Tibial nerve (tissue), 4 donors: ENCODE measurements at places on chromosomes 12 and 14. TPM values are rescaled to one million over a fixed set of nuclear protein-coding genes. Genes with fewer than 3 reads are reported as not detected.

DNA sequence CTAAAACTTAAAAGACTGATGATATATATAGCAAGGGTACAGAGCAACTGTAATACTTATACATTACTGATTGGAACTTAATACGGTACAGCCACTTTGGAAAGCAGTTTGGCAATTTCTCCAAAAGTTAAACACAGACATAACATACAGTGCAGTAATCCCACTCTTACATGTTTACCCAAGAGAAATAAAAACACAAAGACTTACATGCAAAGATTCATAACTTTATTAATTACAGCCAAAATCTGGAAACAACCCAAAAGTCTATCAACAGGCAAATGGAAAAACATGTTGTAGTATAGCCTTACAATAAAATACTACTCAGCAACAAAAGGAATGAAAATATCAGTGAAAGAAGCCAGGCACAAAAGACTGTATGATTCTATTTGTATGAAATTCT is 84.6 kb downstream of the GARIN6 start:
- H3K4me3 ChIP-seq, result no peak overlapping the region
- no peaks in the 10 kb centered on the region for H3K36me3 ChIP-seq
- no peak for DNase-seq

DNA sequence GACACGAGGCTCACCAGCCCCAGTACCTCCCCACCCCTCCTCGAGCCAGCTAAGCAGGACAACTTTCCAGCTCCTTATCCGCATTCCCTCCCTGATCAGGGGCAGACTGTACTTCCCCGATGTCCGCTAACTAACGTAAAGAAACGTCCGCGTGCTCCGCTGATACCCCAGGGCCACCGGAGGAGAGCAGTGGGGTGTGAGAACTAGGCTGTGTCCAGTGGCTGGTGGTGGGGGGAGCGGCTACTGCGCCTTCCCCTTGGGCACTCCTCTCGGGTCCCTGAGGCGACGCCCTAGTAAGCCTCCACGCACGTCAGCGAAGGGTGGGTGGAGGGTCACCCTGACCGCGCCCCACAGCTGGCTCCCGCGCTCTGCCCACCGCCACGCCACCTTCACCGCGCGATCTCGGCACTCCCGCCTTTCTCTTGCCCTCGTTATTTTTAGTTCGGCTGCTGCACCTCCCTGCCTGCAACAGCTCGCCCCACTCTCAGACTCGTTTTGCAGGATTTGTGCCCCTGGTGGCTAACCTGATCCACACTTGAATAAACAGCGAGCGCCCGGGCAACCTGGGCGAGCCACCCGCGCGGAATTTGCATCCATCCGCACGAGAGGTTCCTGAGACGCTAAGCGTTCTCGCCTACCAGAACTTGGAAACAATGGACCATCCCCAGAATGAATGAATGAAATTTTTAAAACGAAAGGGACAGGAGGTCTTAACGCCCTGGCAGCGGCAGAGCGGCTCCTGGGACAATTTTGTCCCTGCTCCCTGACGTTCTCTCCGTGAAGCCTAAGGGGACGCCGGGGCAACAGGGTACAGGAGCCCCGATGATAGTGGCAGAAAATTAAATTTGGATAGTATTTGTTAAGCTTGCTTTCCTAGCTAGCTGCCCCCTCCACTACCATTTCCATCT is 6.9 kb upstream of the BMP4 start:
- H3K36me3 ChIP-seq, result no peaks in the 10 kb centered on the region
- H3K27me3 ChIP-seq, result peaks cover 49% of the 10 kb centered on the region
- peaks cover 13% of the 10 kb centered on the region for H3K4me1 ChIP-seq
- H3K4me3 ChIP-seq, result peak overlapping the region; percentile 41
- H3K27ac ChIP-seq, result no peak overlapping the region

DNA sequence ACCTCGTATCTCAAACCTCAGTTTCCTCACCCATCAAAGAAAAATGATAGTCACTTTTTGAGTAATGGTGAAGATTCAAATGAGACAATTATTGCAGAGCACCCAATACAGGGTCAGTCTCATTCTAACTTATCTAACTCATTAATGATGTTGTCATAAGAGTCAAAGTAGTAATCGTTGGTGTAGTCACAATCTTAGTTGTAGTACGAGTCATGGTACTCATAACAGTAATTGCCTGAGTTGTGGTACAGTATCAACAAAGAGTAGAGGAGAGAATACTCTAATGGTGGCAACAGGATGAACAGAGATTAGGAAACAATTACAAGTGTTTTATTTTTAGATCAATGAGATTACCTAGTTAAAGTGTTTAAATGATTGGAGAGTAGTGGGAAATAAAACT is 93.6 kb upstream of the TMTC2 start:
- DNase-seq, result no peak
- no peak overlapping the region for H3K27ac ChIP-seq
- H3K4me1 ChIP-seq, result no peaks in the 10 kb centered on the region
- no peak overlapping the region for H3K4me3 ChIP-seq
- H3K36me3 ChIP-seq, result no peaks in the 10 kb centered on the region
- no peaks in the 10 kb centered on the region for H3K27me3 ChIP-seq

GRCh38 chr12:130876758-130877157 is 4.9 kb downstream of the RAN start:
- DNase-seq, result no peak
- peaks cover 22% of the 10 kb centered on the region for H3K36me3 ChIP-seq
- no peak overlapping the region for H3K4me3 ChIP-seq
- peaks cover 31% of the 10 kb centered on the region for H3K4me1 ChIP-seq
- H3K27me3 ChIP-seq, result no peaks in the 10 kb centered on the region

DNA sequence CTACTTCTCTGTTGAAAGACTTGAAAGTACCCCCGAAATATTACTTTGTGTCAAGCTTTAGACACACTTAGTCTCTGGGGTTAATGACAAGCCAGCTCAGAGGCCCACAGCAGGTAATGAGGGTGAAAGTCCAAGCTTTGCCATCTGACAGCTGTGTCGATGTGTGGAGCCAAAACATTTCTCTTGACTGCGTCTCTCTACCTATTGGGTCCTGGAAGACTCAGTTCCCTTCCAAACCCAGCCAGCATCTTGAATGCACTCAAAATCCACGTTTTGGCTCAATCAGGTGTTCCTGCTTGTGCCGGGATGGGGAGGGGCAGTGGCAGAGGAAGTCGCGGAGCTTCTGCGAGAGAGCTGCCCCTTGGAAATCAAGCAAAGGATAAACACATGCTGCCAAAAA is 3.2 kb downstream of the PLXNC1 start:
- H3K4me3 ChIP-seq, result no peak overlapping the region
- no peaks in the 10 kb centered on the region for H3K27me3 ChIP-seq
- no peak overlapping the region for H3K27ac ChIP-seq
- no peak for DNase-seq
- H3K36me3 ChIP-seq, result no peaks in the 10 kb centered on the region
- H3K4me1 ChIP-seq, result peaks cover 3% of the 10 kb centered on the region

- H3K27ac ChIP-seq, result no peak overlapping the region
- no peaks in the 10 kb centered on the region for H3K4me1 ChIP-seq
- H3K4me3 ChIP-seq, result no peak overlapping the region
- no peaks in the 10 kb centered on the region for H3K36me3 ChIP-seq
- DNase-seq, result no peak
Measured at GRCh38 chr14:87122166-87122565, 870.8 kb downstream of the GALC start.

- no peak overlapping the region for H3K4me3 ChIP-seq
- no peaks in the 10 kb centered on the region for H3K36me3 ChIP-seq
- H3K27ac ChIP-seq, result no peak overlapping the region
- no peaks in the 10 kb centered on the region for H3K27me3 ChIP-seq
- no peaks in the 10 kb centered on the region for H3K4me1 ChIP-seq
Measured at GRCh38 chr12:19200261-19200660, 70.7 kb downstream of the PLEKHA5 start.

DNA sequence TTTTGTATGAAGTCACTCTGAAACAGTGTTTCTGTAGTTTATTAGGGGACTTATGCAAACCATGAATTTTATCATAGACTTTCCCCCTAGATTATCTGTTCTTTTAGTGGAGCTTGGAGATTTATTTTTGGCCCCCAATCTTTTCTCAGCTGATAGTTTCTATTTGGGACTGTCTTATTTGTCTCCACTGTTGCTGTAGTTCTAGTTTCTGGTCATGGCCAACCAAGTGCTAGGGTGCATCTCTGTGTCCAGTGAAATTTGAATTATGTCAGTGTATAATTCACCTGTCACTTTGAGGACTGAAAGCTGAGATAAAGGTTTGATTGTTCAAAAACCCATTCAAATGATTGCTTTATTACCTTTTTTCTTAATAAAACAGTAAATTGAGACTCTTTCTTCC is 61.3 kb downstream of the KTN1 start:
- H3K27me3 ChIP-seq, result no peaks in the 10 kb centered on the region
- DNase-seq, result no peak
- no peak overlapping the region for H3K27ac ChIP-seq
- no peak overlapping the region for H3K4me3 ChIP-seq
- H3K36me3 ChIP-seq, result peaks cover 65% of the 10 kb centered on the region
- H3K4me1 ChIP-seq, result no peaks in the 10 kb centered on the region

DNA sequence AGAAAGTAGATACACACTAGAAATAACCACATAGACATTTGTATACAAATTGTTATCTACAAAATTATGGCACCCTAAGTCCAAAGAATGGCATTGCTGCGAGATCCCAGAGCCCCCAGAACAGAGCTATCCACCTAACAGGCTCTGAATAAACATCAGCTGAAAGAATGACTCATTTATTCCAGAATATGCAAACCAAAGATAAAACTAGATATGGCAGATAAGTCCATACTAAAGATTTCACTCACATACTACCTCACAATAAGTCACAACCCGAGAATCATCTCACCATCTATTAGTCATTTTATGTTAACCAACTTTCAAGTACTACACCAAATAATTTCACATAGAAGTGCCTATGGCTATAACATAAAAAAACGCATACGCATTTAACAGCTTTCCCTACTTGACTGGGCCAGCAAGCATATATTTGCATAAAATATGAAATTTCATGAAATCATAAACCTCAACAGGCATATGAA is 5.6 kb downstream of the CNIH1 start:
- H3K4me3 ChIP-seq, result no peak overlapping the region
- DNase-seq, result no peak
- no peaks in the 10 kb centered on the region for H3K27me3 ChIP-seq
- no peak overlapping the region for H3K27ac ChIP-seq

- H3K27me3 ChIP-seq, result no peaks in the 10 kb centered on the region
- no peak overlapping the region for H3K4me3 ChIP-seq
- DNase-seq, result no peak
- H3K36me3 ChIP-seq, result peaks cover 6% of the 10 kb centered on the region
- H3K27ac ChIP-seq, result peak overlapping the region; percentile 76
- peaks cover 7% of the 10 kb centered on the region for H3K4me1 ChIP-seq
Measured at GRCh38 chr12:10068644-10069043, 30.1 kb downstream of the CLEC1A start.

DNA sequence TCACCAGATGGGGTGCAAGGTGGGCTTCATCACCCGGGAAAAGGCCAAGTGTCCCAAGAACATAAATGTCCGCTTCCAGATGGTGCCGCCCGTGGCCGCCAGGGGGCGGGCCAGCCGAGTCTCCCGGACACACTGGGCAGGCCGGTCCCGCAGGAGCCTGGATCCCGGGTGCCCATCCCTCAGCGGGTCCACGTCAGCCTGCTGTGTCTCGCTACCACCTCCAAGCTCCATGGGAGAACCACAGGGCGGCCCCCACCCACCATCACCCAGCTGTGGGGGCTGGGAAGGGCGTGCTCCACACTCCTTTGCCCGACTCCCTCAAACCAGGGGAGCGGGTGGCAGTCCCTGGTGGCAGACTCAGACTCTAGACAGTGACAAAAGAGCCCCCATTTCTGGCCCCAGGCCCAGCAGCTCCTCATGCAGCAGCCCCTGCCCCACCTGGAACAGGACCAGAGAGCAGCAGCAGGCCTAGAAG is 22.0 kb upstream of the NUDT14 start:
- no peaks in the 10 kb centered on the region for H3K27me3 ChIP-seq
- no peak overlapping the region for H3K4me3 ChIP-seq
- H3K27ac ChIP-seq, result no peak overlapping the region
- peaks cover 19% of the 10 kb centered on the region for H3K4me1 ChIP-seq
- H3K36me3 ChIP-seq, result no peaks in the 10 kb centered on the region

GRCh38 chr14:67618617-67619063 is 1.1 kb upstream of the ARG2 start:
- H3K27ac ChIP-seq, result no peak overlapping the region
- no peak overlapping the region for H3K4me3 ChIP-seq
- peak; percentile 25 for DNase-seq
- H3K27me3 ChIP-seq, result no peaks in the 10 kb centered on the region
- no peaks in the 10 kb centered on the region for H3K4me1 ChIP-seq

DNA sequence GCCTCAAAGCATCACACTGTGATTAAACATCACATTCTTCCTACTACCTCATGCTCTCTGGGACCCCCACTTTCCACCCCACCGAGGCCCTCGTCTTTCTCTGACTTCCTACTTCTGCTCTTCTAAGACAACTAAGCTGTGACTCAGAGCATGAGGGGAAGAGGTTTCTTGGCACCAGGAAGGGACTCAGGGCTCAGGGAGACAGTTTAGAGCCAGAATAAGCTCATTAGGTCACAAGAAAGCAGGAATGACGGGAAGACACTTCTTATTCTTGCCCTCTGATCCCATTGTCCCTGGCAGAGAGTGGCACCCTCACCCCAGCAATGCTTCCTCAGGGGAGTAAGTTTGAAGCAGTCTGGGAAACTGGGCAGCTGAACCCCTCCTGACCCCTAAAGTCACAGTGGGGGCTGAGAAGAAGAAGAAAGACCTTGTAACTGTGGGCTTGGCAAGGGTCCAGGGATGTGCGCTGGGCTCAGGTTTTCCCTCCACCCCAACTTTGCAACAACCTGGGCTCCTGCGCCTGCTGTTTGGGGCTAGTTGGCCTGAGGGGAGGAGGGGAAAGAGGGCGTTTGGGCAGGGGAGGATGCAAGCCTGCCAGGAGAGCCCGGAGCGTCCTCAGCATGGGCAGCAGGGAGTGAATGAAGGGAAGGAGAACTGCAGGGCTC is 64.6 kb upstream of the ACTN1 start:
- peaks cover 6% of the 10 kb centered on the region for H3K27me3 ChIP-seq
- peak overlapping the region; percentile 84 for H3K27ac ChIP-seq
- H3K4me1 ChIP-seq, result no peaks in the 10 kb centered on the region
- DNase-seq, result no peak
- H3K36me3 ChIP-seq, result no peaks in the 10 kb centered on the region

Gene SHMT2
- total RNA-seq, result 35.4 TPM

Gene PPFIA2
- 18.3 TPM for total RNA-seq

Gene KRT75
- not detected for total RNA-seq

Gene RNASE8
- not detected for total RNA-seq

Gene NKX2-1
- not detected for total RNA-seq

Gene RND1
- total RNA-seq, result not detected

Gene STYK1
- total RNA-seq, result not detected

Gene PRH2
- total RNA-seq, result 14.4 TPM
